ENCODE measurements at places on chromosomes 13 and 19. TPM values are rescaled to one million over a fixed set of nuclear protein-coding genes. Genes with fewer than 3 reads are reported as not detected.

DNA sequence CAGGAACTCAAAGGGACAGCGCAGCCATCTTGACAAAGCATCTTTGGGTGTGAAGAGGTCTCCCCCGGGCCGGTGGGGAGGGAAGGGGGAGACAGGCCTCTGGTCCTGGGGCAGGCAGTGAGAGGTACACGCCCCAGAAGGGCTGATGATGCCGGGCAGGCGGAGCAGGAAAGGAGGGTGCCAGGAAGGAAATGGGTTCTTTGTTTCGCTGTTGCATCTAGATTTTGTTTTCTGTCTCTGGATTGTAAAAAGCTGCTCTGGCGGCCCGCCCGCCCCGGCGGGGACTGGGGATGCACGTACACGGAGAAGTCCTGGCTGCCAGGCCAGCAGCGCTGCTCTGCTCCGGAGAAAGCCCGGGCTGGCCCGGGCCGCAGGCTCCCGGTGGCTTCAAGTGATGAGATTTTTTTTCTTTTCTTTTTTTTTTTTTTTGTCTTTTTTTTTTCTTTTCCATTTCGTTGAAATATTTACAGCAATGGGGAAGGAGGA lies 13.2 kb upstream of the ASF1B start:
- peak; percentile 72 for DNase-seq

- DNase-seq = no peak
These were observed 4.8 kb upstream of the EFNA2 start for GRCh38 chr19:1280636-1281568.

DNA sequence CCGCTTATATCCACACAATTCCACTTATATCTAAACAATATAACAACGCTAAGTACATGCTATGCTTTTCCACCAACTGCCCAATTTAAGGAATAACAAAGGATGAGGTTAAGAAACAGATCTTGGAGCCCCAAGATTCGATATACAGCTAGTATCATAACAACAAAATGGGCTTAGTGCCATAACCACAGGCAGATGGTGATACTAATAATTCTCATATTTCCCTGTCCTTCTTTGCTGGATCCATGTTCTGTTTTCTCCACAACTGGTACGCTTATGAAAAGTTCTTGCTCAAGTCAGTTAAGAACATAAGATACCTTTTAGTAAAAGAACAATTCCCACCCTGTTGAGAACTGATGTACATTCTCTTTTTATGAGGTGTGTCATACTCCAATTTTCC lies 33.9 kb downstream of the CAB39L start:
- no peak for DNase-seq

DNA sequence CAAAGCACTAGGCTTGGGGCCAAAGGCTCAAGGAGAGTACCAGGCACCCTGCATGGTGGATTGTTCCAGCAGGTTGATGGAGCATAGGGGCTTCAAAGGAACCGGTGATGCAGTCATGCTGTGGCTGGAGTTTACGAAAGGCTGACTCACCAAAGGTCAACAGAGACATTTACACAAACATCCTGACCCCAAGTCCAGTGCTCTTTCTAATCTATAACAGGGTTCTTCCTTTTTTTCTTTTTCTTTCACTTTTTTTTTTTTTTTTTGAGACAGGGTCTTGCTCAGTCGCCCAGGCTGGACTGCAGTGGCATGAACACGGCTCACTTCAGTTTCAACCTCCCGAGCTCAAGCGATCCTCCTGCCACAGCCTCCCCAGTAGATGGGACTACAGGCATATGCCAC lies 35.6 kb upstream of the TPTE2 start:
- peak; percentile 17 for DNase-seq

DNA sequence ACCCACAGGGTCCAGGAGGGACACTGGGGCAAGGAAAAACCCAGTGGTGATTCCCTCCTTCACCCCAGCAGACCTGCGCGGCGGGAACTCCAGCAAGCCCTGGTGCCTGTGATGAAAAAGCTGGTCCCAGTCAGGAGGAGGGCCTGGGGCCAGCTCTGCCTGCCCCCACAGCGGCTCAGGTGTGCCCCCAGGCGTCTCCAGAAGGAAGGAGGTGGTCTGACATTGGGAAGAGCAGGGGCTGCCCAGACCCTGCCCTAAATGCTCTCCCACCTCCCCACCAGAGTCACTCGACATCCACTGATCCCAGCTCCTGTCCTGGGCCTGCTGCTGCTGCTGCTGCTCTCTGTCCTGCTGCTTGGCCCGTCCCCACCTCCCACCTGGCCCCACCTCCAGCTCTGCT lies 6.2 kb downstream of the PTH2 start:
- no peak for DNase-seq

DNA sequence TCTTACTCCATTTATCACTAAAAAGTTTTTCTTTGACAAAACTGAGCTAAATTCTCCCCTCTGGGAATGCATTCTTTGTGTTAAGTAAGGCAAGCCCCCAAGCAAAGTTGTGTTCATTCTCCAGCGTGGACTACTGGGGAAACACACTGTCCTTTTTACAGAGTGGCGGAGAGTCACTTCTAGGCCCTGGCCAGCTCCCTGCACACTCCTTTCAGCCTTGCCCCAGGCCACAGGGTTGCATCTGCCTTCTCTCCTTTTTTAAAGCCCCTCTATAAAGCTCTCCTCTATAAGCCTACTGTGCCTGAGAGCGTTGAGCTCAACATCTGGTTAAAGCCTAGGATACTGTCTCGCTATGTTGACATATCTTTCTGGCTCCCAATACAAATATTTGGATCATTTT lies 803.4 kb downstream of the PCDH17 start:
- DNase-seq = no peak

The ATP4B gene
- 30.8 TPM for polyA plus RNA-seq

The ZIC5 gene
- not detected for polyA plus RNA-seq

The ZNF112 gene
- polyA plus RNA-seq = 2.6 TPM

All from hepatocyte (in vitro differentiated cells).